ENCODE measurements at places on chromosomes 7 and 10.

DNA sequence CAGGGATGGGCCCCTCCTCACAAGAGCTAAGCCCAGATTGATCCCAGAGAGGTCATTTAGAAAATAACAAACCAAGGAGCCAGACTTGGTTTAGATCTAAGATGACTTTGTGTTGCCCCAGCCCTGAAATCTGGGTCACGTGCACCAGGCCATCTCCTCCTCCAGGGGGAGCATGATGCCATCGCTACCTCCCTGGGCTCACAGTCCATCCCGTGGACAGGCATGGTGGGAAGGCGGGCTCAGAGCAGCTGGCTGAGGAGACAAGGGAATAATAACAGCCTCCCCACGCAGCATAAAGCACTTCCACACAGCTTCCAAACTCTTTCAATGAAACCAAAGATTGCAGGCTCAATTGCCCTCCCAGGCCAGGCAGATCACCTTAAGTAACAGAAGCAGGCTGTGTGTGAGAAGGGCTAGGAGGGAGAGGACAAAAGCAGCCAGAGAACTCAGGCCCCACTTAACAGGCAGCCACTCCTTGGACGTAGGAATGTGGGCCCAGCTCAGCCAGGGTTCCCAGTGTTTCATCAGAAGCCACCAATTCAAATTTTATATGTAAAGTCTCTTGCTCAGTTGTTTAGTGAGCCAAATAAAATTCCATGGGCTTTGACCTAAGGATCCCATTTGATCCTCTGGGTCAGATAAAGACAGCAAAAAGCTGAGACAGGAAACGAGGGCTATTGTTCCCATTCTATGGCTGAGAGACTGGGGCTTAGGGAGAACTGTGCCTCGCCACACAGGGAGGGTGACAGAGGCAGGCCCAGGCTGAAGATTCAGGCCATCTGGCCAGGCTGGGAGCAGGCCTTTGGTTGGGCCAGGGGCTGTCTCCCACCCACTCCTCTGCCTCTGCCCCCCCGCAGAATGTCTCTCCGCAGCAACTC, 100.2 kb downstream of the COL13A1 start:
- DNase-seq: peak; percentile 80

DNA sequence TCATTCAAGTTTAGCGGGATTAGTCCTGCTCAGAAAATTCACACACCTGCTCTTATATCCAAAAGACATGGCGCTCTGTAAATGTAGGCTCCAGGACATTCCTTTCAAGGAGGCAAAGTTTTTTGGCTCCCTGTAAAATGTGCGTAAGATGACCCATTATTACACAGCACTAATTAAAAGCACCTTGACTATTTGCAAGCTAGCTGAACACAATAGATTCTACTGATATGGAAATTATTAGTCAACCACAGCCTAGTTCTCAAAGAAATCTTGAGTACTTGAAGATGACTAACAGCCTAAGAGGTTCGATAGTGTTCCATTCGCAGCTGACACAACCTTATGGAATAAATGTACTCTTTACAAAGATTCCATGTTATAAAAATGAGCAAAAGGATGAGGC, 175.2 kb downstream of the BMPER start:
- DNase-seq: no peak

- no peak for DNase-seq
Observed at GRCh38 chr10:129523723-129524316, 56.8 kb downstream of the MGMT start.

- no peak for DNase-seq
Observed at GRCh38 chr7:78023191-78023590, 224.6 kb downstream of the PHTF2 start.

DNA sequence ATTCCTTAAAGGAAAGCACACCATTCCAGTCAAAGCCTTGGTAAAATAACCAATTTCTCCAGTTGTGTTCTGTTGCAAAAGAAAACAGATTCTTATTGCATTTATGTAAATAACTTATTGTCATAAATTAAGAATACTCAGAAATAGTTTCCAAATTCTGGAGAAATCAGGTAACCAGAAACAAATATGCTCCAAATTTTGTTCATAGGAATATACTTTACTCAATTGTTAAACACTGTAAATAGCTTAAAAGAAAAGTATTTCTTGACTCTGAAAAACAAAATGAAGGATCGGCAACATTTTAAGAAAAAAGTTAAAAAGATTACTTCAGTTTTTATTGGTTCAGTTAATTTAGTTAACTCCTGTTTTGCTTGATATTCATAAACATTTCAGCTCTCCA, 67.1 kb upstream of the PIK3CG start:
- DNase-seq: no peak

DNA sequence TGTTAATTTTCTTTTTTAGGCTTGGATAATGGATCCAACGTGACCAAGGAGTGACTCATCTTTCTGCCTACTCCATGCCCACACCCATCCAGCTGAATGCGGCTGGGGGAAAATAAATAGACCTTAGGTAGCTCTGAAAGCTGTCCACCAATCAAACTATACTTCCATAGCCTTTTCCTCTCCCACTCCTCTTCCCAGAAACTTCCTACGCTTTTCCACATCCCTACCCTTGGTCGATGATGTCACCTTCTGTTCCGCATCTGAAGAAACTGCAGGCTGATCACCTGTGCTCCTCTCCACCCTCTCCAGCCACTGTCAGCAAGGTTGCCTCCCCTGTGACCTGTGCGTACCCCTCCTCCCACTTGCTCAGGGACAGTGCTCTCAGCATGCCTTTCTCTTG, 359.8 kb upstream of the KLF6 start:
- no peak for DNase-seq

GRCh38 chr7:129513546-129513945, 11.2 kb downstream of the SMKR1 start:
- no peak for DNase-seq

DNA sequence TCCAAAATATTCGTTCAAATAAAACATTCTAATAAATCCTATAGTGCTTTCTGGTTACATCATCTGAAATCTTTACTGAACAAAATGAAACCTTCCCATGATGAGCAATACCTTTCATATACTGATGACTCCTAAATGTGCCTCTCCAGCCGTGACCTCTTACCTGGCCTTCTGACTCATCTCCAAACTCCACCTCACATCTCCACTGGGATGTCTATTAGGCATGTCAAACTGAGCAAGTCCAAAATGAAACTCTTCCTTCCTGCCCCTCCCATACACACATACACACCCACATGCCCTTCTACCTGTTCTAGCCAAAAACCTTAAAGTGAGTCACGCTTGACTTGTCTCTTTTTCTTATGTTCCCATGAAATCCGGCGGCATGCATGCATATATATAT, 22.9 kb downstream of the GSAP start:
- DNase-seq: no peak

DNA sequence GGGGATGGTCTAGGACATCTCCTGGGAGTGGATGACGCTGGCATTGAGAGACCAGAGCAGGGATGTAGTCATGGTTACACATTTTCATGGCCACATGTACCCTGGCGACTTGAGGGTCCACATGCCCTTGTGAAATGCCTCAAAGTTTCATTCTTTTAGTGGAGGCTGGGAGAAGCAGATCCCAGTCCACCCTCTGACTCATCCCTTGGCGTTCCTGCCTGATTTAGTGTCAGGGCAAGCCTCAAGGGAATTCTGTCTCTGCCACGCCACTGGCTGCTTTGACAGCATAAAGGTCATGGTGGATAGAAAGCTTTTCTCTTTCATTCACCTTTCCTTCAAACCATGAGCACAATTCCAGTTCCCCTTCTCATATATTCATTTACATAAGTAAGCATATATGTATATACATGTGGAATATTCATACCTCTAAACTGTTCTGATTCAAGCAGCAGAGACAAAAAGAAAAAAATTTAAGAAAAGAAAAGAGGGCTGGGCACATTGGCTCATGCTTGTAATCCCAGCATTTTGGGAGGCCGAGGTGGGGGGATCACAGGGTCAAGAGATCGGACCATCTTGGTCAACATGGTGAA, 21.8 kb upstream of the KIF5B start:
- peak; percentile 73 for DNase-seq

GRCh38 chr7:36283181-36283580, 106.5 kb upstream of the ANLN start:
- no peak for DNase-seq

DNA sequence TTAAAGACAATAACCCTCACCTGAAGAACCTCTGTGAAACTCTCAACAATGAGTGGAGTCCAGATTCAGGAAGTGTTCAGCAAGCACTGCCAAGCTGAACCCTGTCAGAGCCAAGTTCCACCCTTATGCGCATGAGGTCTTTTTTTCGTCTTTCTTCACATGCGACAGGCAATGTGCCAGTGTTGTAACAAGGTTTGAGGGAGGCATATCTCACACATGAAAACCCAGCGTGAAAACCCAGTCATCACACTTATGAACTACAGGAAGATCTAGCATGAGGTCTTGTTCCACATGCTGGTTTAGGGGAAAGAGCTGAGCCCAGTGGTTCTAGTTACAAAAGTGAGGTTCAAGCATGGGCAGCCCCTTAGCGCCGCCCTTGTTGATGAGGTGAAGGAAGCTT, 49.7 kb downstream of the RABGEF1 start:
- DNase-seq: no peak

GRCh38 chr7:18667466-18667865, 171.9 kb downstream of the HDAC9 start:
- peak; percentile 45 for DNase-seq

DNA sequence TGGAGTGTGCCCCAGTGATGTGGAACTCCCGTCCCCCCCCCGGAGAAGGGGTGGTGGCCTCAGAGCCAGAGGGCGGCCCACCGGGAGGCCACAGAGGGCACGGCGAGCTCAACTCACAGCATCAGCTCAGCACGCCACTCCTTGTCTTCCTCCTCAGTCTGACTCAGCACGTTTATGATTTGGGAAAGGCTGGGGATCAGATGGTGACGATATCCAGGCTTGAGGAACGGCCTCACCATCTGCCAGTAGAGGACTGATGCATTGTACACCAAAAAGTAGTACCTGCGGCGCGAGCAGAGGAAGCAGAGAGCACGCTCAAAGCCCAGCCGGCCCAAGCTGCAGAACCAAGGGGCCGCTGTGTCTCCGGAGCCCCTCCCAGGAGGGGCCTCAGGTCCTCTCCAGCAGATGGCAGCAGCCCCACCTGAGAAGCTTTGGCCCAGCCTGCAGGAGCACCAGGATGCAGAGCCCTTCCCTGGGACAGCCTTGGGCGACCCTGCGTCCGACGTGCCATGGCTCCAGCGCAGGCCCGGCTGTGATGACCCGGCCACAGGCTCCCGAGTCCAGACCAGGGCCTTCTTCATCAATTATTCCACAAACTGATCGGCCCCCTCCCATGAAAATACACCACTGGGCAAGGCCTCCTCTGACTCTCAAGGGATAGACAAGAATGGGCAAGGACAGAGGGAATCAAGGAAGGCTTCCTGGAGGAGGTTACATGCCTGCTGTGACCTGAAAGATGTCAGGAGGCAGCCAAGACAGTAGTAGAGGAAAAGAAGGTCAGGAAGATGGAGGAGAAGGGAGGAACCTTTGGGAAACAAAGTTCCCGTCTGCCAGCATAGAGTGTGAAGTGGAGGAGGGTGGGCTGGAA, 3.7 kb downstream of the CFAP46 start:
- DNase-seq: peak; percentile 9

- DNase-seq: peak; percentile 41
Observed at GRCh38 chr7:139775829-139776266, 1.9 kb downstream of the HIPK2 start.

GRCh38 chr10:34780818-34781380, 34.2 kb downstream of the PARD3 start:
- no peak for DNase-seq

DNA sequence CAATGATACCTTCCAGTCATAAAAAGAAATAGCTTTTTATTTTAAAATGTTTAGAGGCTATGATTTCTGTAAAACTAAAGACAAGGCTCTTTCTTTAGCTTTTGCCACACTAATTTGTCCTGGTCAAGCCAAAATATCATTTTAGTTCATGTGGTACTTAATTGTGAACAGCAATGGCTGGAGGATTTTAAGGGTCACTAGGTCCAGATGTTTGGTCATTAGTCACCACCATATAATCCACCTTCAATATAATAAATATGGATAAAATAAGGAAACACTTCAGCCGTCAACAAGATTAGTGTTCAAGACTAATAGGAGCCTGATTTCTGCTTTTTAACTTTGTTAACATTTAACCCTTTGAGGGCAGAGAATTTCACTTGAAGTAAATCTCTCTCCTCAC, 50.0 kb upstream of the HGF start:
- DNase-seq: no peak

DNA sequence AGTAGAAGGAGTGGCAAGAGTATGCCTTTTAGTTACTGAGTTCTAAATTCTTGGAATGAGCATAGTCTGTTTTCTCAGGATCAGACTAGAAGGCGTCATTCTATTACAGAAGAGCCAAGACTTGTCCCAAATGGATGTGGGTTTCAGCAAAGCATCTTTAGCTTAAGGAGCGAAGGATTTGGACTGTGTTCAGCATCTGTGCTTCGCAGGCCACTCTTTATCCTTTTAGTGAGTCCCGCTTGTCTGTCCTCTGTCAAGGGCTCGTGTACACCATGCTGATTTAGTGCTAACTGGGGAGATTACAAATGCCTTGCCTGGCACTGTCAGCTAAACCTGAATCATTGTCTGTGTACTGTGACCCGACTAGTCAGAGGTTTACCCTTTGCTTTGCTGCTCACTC, 465.7 kb downstream of the AUTS2 start:
- DNase-seq: no peak

DNA sequence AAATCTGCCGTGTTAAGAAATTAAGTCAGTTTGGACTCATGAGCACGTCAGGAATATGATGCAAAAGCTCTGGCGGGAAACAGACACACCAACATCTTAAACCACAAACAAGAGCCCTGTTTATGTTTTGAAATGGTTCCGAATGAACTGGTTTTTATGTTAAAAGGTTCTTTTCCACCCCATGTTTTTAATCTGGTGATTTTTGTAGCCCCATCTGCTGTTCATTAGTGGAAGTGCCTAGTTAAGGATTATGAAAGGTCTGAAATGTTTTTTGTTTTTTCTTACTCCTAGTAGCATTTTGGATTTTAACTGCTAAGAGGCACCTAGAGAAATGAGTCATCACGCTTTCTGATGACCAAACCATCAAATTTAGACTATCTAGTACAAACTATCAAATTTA, 404.1 kb upstream of the MKI67 start:
- DNase-seq: no peak

GRCh38 chr7:309586-310228, 19.7 kb downstream of the FOXL3 start:
- no peak for DNase-seq

- no peak for DNase-seq
Observed at GRCh38 chr7:83872501-83872900, 223.6 kb upstream of the SEMA3E start.

Measured in HTR-8/SVneo (cell line).